ENCODE measurements at places on chromosomes 1 and 21.

- H3K27ac ChIP-seq: no peak overlapping the region
- DNase-seq: peak; percentile 29
- no peaks in the 10 kb centered on the region for H3K4me1 ChIP-seq
- no peaks in the 10 kb centered on the region for H3K27me3 ChIP-seq
Observed at GRCh38 chr1:188782220-188782841, 1695.3 kb downstream of the BRINP3 start.

GRCh38 chr21:42376338-42376982, 10.1 kb upstream of the TFF1 start:
- H3K36me3 ChIP-seq: no peaks in the 10 kb centered on the region
- H3K4me1 ChIP-seq: peaks cover 4% of the 10 kb centered on the region
- H3K4me3 ChIP-seq: no peak overlapping the region
- H3K27me3 ChIP-seq: no peaks in the 10 kb centered on the region

GRCh38 chr1:207076181-207076955, 12.3 kb upstream of the C4BPB start:
- no peak overlapping the region for H3K4me3 ChIP-seq
- no peak overlapping the region for H3K27ac ChIP-seq
- no peak for DNase-seq
- H3K4me1 ChIP-seq: no peaks in the 10 kb centered on the region
- no peaks in the 10 kb centered on the region for H3K27me3 ChIP-seq

- no peak overlapping the region for H3K4me3 ChIP-seq
- no peak overlapping the region for H3K27ac ChIP-seq
- H3K4me1 ChIP-seq: peaks cover 11% of the 10 kb centered on the region
- no peaks in the 10 kb centered on the region for H3K27me3 ChIP-seq
- no peak for DNase-seq
Observed at GRCh38 chr1:43463479-43463878, 9.7 kb upstream of the HYI start.

DNA sequence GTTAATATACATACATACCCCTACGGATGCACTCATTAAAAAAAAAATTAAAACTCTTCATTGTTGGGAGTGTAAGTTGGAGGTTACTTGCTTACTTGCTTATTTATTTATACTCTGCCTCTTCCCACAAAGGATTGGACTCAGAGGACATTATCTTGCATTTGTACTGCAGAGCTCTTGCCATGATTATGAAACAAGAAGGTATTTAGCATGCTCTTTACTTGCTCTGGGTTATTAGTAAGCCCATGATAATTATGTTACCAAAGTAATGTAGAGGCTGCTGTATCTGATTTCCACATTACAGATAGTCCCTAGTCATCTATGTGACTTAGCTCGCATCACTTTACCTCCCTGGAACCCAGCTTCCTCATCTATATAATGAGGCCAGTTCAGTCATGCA, 355.1 kb upstream of the PTBP2 start:
- no peaks in the 10 kb centered on the region for H3K27me3 ChIP-seq
- no peak for DNase-seq
- H3K36me3 ChIP-seq: no peaks in the 10 kb centered on the region
- H3K4me1 ChIP-seq: no peaks in the 10 kb centered on the region
- H3K27ac ChIP-seq: no peak overlapping the region
- no peak overlapping the region for H3K4me3 ChIP-seq

DNA sequence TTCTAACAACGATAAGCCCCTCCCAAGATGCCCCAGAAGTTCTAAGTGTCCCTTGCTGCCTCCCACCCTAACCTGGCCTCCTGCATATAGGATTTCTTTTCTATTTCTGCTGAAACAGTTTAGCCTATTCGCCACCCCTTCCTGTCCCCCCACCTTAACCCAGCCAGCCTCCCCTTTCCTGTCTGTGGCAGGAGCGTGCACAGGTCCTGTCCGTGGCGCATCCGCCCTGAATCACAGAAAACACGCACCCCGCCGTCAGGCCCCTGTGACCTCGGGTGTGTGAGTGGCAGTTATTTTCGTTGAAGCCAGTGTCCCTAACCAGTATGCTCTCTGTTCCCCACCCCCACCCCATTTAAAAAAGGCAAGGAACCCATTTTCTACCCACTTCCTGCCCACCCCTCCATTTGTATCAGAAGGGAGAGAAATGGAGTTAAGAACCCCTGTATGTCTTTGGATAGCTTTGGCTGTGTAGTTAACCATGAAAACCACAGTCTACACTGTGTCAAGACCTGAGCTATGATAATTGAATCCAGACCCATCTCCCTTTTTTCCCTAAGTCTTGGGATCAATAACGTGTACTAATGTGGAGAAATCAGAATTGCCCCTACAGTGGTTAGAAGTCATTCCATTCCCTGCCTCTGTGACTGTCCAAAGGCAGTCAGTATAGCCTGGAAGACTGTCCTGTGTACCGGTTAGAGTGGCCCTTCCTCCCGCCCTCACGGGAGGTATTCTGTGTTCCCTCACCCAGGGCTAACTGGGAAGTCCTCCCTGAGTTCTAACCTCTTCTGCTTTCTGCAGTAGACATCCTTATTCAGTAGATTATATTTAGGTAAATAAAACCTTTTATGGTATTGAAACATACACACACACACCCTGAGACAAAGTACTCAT, 1.8 kb downstream of the PLEKHO1 start:
- H3K36me3 ChIP-seq: no peaks in the 10 kb centered on the region
- H3K27ac ChIP-seq: no peak overlapping the region
- DNase-seq: no peak
- no peak overlapping the region for H3K4me3 ChIP-seq
- H3K4me1 ChIP-seq: peaks cover 11% of the 10 kb centered on the region

GRCh38 chr1:119388450-119388849, 19.9 kb downstream of the HAO2 start:
- no peak for DNase-seq
- H3K36me3 ChIP-seq: no peaks in the 10 kb centered on the region
- H3K27me3 ChIP-seq: no peaks in the 10 kb centered on the region
- no peaks in the 10 kb centered on the region for H3K4me1 ChIP-seq
- H3K4me3 ChIP-seq: no peak overlapping the region

DNA sequence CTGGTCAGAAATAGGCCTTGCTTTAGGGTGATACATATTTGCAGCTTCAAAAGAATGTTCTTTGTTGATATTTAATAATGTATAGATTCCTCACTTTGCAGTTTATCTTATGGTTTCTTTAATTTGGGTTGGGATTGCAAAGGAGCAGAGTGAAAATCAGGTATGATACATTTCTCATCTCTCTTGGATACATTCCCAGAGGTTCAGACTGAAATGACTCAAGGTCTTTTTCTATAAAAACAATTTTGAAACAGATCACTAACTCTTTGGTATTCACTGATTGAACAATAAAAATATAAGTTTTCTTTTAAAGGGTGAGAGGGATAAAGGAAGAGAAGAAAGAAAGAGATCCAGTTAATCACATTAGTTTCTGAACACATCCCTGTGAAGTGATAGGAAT, 606.5 kb upstream of the CAMK1G start:
- no peaks in the 10 kb centered on the region for H3K27me3 ChIP-seq
- H3K27ac ChIP-seq: no peak overlapping the region
- no peaks in the 10 kb centered on the region for H3K4me1 ChIP-seq
- no peak overlapping the region for H3K4me3 ChIP-seq
- no peaks in the 10 kb centered on the region for H3K36me3 ChIP-seq

GRCh38 chr1:19481826-19482398, 3.4 kb downstream of the CAPZB start:
- DNase-seq: no peak
- no peak overlapping the region for H3K27ac ChIP-seq
- H3K4me1 ChIP-seq: peaks cover 63% of the 10 kb centered on the region
- H3K36me3 ChIP-seq: no peaks in the 10 kb centered on the region
- H3K27me3 ChIP-seq: no peaks in the 10 kb centered on the region
- no peak overlapping the region for H3K4me3 ChIP-seq

DNA sequence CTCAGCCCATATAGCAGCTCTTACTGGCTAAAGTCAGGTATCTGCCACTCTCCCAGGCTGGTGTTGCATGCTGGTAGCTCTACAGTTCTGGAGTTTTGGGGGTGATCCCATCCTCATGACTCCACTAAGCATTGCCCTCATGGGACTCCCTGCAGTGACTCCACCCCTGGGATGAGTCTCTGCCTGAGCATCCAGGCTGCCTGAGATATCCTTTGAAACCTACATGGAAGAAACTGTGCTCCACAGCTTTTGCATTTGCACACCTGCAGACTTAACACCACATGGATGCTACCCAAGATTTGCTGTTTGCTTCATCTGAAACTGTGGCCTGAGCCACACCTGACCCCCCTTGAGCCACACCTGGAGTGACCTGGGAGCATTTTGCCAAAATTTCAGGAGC, 226.4 kb downstream of the C1orf94 start:
- no peaks in the 10 kb centered on the region for H3K27me3 ChIP-seq
- H3K27ac ChIP-seq: no peak overlapping the region
- peaks cover 13% of the 10 kb centered on the region for H3K4me1 ChIP-seq
- no peak for DNase-seq
- H3K36me3 ChIP-seq: no peaks in the 10 kb centered on the region

DNA sequence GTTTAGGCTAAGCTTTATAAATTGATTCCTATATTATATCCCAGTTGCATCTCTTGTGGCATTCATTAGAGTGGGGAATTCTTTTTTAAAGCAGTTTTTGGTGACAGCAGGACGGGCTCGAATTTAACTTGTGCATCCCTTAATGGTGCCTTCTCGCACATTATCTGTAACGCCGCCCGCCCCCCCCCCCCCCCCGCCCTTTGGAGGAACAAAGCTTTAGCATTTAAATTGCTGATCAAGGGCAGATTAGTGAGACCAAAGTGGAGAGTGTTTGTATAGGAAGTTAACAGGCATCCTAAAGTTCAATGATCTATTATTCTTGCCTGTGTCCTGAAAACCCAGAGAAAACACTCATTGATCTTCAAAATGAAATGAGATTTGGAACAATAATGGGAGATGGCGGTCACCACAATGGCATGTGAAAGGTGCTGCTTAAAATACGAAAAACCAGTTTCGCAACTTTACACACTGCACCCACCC, 2.2 kb downstream of the LMO4 start:
- H3K27me3 ChIP-seq: no peaks in the 10 kb centered on the region
- no peak overlapping the region for H3K4me3 ChIP-seq
- H3K36me3 ChIP-seq: no peaks in the 10 kb centered on the region
- peaks cover 45% of the 10 kb centered on the region for H3K4me1 ChIP-seq

GRCh38 chr1:2503554-2504224, 22.7 kb downstream of the PANK4 start:
- no peaks in the 10 kb centered on the region for H3K36me3 ChIP-seq
- H3K4me3 ChIP-seq: no peak overlapping the region
- no peaks in the 10 kb centered on the region for H3K27me3 ChIP-seq
- no peaks in the 10 kb centered on the region for H3K4me1 ChIP-seq
- H3K27ac ChIP-seq: no peak overlapping the region
- DNase-seq: no peak

- no peaks in the 10 kb centered on the region for H3K36me3 ChIP-seq
- H3K4me1 ChIP-seq: no peaks in the 10 kb centered on the region
- H3K27ac ChIP-seq: no peak overlapping the region
- no peaks in the 10 kb centered on the region for H3K27me3 ChIP-seq
Observed at GRCh38 chr1:79517470-79518224, 511.1 kb upstream of the ADGRL4 start.

DNA sequence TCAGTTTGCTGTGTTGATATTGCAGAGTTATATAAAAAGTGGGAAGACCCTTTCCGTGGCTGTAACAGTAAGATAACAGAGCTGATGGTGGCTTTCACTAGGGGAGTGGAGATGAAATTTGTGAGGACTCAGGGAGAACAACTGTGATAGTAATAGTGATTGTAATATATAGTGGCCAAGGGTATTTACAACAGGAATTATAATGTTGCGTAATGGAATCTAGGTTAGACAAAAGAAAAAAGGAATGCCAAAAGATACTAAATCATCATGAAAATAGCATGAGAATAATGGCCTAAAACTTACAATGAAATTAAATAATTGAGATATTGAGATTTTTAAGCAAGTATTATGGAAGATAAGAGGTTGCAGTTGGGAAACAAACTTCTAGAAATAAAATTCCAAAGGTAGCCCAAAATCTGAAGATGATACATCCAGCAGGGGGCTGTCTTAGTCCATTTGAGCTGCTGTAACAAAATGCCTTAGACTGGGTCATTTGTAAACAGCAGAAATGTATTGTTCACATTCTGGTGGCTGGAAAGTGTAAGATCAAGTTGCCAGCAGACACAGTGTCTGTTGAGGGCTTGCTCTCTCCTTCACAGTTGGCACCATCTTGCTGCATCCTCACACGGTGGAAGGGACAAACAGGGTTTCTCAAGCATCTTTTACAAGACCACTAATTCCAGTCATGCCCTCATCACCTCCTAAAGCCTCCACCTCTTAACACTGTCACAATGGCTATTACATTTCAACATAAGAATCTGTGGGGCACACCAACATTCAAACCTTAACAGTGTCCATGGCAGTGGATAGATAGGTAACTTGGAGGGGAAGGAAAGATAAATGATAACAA, 711.2 kb downstream of the MRPL39 start:
- no peak overlapping the region for H3K27ac ChIP-seq
- peak; percentile 5 for DNase-seq
- no peaks in the 10 kb centered on the region for H3K4me1 ChIP-seq
- H3K4me3 ChIP-seq: no peak overlapping the region
- H3K36me3 ChIP-seq: no peaks in the 10 kb centered on the region
- no peaks in the 10 kb centered on the region for H3K27me3 ChIP-seq

DNA sequence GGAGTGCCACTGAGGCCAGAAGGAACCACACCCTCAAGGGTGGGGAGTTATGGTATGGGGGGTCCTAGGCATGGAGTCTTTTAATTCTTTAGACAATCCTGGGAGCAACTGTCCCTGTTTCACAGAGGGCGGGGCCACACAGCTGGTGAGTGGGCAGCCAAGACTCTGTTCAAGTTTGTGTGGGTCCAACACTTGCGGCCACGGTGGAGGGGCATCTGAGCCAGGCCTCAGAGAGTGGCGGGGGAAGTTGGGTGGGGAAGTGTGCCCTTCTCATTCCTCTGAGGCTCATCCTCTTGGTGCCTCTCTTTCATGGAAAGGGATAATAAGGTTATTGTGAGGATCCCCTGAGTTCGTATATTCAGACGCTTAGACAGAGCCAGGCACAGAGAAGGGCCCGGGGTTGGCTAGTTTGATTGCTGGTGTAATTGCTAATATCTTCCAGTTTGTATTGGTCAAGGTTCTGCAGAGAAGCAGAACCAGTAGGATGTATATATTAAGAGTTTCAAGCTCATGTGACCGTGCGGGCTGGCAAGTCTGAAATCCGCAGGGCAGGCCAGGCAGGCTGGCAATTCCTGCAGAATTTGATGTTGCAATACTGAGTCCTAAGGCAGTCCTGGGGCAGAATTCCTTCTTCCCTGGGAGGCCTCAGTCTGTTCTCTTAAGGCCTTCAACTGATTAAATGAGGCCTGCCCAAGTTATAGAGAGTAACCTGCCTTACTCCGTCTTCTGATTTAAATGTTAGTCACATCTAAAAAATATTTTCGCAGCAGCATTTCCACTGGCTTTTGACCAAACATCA, 15.9 kb downstream of the PCSK9 start:
- no peak overlapping the region for H3K27ac ChIP-seq
- no peaks in the 10 kb centered on the region for H3K27me3 ChIP-seq
- H3K36me3 ChIP-seq: no peaks in the 10 kb centered on the region
- no peak for DNase-seq
